Stimulated activated CD8-positive, alpha-beta memory T cell treated with anti-CD3 and anti-CD28 coated beads, Interleukin-4, amount 100 ng/mL, for 4 hours (primary cell): ENCODE measurements at places on chromosomes 3 and 15.

DNA sequence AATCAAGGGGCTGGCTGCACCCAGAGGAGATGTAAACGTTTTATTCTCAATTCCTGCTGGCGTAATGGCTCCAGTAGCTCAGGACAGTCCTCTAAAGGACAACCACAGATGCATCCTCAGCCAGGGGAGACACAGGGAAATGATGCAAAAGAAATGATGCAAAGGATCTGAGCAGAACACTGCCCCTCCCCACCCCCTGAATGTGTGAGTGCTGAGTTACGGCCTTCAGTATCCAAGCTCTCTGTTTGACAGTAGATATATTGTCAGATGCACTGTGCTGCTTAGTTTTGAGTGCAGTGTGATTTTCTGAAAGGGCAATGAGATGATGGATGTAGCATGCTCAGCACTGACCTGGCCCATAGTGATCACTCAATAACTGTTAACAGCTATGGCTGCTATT lies 41.4 kb upstream of the CTDSPL start:
- no peak for DNase-seq

DNA sequence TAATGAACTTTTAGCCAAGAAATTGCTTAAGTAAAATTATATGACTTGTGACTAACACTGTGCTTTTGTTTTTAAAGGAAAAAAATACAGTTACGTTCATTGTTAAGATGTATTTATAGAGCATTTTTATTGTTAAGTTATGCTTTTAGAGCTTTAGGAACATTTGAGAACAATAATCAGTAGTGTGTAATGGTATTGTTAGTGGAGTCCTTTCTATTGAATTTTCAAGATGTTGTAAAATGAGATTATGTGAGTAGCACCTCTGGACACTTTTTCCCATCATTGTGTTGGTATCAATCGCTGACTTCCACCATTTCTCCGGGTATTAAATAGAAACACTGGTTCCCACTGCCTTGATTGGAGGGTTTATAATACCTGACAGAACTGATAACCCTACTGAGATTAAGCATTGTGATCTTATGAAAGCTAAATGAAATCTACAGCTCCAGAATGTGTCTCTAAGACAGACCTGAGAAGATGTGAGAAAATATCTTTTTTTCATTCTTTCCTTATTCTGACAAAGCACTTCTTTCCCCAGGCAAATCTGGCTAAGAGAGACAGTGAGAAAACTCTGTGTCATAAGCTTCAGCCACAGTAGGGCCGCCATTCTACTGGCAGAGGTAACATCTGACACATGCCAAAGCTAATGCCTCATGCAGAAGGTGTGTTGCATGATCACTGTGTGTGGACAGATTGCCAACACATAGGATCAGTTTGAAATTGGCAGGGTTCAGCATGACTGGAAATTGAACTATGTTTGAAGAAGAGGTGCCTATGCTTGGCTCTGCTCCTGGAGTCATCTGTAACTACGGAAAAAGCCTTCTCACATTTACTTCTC lies 610.8 kb downstream of the MECOM start:
- no peak for DNase-seq

GRCh38 chr15:70066447-70066846 lies 31.3 kb downstream of the TLE3 start:
- no peak for DNase-seq

DNA sequence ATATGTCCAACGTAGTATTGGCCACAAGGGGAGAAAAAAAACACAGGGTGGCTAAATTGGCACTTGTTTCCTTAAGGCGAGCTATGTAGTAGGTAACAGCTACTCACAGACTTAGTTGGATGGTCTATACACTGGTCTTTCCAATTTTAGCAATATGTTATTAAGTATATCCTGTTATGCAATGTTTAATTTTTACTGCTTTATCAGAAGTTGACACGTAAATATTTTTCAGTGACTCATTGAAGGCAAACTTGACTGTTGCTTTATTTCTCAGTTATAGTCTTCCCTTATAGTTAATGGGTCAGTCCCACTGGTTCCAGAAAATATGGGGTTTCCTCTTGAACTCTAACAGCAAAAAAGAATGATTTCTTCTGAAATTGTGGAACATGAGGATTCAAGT lies 46.5 kb downstream of the ADPGK start:
- DNase-seq, result no peak

DNA sequence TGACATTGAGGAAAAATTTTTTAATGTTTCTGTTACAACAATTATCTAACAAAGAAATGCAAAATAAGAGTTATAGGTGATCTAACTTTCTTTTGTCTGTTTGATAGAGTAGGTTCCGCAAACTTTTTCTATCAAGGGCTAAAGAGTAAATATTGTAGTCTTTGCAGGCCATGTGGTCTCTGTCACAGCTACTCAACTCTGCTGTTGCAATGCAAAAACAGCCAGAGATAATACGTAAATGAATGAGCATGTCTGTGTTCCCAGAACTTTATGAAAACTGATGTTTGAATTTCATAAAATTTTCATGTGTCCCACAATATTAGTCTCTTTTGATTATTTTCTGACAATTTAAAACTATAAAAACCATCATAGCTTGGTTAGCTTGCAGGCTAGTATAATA lies 73.3 kb downstream of the SLC24A1 start:
- no peak for DNase-seq

DNA sequence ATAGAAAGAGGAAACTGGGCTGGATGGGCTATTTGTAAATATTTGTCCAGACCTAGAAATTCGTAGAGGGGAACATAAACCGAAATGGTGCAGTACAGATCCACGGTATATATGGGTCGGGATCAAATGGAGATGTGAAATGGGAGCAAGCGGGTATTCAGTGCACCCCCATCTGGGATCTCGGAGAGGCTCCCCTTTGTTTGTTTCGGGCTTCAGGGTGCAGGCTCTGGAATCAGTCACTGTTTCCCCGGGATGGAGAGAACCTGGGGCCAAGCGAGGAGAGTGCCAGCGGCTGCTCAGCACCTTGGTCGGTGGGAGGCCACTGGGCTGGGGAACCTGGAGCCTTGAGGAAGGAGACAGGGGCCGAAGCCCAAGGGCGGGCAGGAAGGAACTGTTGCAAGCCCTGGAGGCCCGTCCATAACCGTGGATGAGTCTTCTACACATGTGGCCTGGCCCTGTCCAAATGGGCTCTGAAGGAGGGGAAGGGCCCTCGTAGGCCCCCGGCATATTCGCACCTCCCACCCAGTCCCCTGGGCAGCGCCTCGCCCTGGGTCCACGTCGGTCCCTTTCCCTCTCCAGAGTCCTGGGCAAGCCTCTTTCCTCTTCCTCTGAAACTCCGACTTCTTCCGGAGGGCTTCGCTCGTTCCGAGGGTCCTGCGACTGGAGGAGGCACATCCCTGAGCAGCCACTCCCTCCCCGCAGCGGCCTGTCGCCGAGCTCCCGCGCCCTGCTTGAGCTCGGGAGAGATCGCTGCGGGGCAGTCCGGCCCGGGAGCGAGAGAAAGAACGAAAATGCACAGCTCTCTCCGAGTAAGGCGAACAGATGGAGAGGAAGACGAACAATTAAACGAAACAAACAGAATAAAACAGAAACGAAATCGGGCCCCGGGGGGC lies 3.0 kb downstream of the ISL2 start:
- DNase-seq, result no peak

DNA sequence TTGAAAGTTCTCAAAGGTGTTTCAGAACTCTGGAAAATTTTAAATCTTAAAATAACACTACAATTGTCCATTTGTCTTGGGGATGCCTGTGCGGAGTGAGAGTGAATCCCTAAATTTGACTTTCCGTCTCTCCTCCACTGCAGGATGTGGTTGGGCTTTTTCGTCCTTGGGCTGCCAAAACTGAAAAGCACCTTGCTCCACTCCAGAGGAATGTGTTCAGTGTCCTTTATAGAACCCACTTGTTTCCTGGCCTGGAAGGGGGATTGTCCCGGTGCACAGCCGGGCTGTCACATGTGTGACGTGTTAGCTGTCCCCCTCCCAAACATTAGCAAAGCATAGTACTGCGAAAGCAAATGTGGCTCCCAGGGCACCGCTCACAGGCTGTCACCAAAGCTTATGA lies 69.6 kb upstream of the ATP10A start:
- no peak for DNase-seq

DNA sequence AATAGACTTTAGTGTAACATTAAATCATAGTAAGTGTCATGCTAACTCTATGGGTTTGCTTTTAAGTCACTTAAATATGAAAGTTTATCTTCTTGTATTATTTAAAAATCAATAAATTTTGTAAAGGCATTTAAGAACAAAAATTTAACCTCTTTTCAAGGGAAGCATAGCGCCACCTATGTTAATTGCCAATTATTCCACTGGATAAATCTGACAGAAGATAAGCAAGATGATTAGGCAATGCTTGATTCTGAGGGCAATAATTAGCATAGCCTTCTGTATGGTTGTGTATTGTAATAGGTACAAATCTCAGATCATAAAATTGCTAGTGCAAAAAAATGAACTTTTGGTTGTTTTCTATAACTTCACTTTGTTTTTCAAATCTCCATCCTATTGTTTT lies 560.1 kb downstream of the GRM7 start:
- DNase-seq, result no peak

GRCh38 chr15:93452537-93453211 lies 363.7 kb upstream of the RGMA start:
- no peak for DNase-seq

DNA sequence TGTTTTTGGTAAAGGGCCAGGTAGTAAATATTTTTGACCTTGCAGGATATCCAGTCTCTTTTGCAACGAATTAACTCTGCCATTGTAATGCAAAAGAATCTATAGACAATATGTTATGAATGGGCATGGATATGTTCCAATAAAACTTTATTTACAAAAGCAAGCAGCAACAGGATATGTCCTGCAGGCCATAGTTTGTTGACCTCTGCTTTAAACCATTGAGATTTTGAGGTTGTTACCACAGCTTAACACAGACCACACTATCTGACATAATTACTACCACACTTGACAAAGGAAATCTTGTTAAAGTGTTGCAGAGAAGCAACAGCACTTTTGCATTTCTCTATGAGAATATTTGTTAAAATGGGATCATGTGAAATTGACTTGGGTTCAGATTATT lies 349.3 kb downstream of the ERC2 start:
- DNase-seq, result no peak

GRCh38 chr3:8359133-8359532 lies 142.5 kb upstream of the LMCD1 start:
- DNase-seq, result no peak

GRCh38 chr3:156460206-156460611 lies 94.7 kb downstream of the SSR3 start:
- no peak for DNase-seq

- DNase-seq, result no peak
Observed at GRCh38 chr3:4302747-4303146, 422 bp upstream of the SETMAR start.

GRCh38 chr3:184731786-184732537 lies 20.1 kb upstream of the MAGEF1 start:
- DNase-seq, result no peak

DNA sequence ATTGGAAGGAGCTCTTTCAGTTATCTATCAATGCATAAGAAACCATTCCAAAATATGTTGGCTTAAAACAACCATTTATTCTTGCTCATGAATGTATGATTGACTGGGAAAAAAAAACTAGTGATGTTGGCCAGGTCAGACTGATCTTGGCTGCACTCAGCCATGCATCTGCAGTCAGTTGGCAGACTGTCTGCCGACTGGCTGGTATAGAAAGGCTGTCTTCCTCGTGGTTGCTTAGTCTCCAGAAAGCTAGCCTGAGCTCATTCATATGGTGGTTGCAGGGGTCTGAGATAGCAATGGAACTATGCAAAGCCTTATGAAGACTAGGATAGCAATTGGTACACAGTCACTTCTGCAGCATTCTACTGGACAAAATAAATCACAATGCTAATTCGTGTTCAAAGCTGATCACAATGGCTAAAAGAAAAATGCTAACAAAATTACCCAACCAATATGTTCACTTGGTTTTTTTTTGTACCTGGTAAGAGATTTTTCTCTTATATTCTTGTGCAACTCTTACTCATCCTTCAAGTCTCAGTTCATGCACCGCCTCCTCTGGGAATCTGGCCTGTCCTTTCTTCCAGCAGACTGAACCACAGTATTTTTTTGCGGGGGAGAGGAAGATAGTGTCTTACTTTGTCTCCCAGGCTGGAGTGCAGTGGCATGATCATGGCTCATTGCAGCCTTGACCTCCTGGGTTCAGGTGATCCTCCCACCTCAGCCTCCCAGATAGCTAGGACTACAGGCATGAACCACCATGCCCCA lies 126.8 kb downstream of the KCNAB1 start:
- no peak for DNase-seq

DNA sequence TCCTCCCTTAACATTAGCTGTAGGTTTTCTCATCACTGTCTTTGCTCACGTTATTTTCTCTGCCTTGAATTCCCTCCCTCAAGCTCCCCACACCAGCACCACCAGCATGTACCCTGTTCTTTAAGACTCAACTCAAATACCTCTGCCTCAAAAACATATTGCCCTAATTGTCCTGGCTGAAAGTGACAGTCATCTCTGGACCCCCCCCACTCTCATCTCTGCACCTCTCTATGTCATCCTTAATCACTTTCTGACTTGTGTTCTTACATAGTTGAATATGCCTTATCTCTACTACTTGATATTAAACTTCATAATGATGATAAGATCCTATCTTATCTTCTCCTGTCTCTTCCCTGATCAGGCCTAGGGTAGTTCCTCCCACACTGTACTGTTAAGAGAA lies 345.2 kb upstream of the TPRG1 start:
- DNase-seq, result no peak

DNA sequence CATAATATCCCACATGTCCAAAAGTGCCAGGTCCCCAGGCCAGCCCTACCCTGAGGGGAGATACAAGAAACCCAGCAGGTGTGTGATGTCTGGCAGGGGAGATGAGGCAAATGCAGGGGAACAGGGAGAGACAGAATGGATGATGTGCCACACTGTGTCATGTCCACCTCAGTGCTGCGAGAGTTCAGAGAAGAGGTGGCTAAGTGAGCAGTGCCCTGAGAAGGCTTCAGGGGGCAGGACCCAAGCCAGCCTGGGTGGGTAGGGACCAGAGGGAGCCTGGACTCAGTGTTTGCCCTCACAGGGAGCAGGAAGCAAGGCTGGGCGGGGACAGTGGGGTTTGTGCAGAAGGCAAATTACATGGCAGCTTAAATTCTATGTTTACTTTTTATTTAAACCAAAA lies 61.2 kb downstream of the KLHL6 start:
- DNase-seq, result no peak

- DNase-seq, result no peak
Observed at GRCh38 chr15:85408270-85408746, 27.9 kb downstream of the AKAP13 start.

- DNase-seq, result no peak
Observed at GRCh38 chr15:34514251-34514670, 69.2 kb downstream of the GOLGA8B start.

GRCh38 chr3:171488479-171488878 lies 28.3 kb upstream of the TNIK start:
- DNase-seq, result no peak

- DNase-seq, result no peak
Observed at GRCh38 chr15:52101542-52102323, 10.8 kb downstream of the BCL2L10 start.
